Psoas muscle (tissue), 8 donors: ENCODE measurements at places on chromosomes 3 and 15. TPM values are rescaled to one million over a fixed set of nuclear protein-coding genes. Genes with fewer than 3 reads are reported as not detected.
A peak's percentile ranks its signal among the peaks of the same experiment; 100 is the strongest.

SLC51A gene
- 0.40 TPM for polyA plus RNA-seq

GRCh38 chr15:61200626-61201025 lies 28.5 kb downstream of the RORA start:
- DNase-seq, result no peak

- no peak for DNase-seq
Observed at GRCh38 chr3:32412887-32413286, 21.2 kb downstream of the CMTM7 start.

DNA sequence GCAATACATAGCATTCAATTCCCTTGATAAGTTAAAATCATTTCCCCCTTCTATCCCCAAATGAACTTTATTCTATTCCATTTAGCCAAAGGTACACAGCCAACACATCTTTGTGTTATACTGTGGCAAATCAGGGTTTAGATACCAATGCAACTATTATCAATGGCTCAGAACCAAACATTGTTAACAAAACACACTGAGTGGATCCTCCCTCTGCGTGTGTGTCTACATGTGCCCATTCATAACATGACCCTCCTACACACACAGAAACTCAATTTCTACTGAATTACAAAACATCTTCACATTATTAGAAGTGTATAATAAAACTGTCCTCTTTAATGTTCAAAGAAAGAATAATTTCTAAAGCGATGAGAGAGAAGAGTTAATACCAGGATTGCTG lies 1.3 kb downstream of the TTBK2 start:
- DNase-seq, result no peak

DNA sequence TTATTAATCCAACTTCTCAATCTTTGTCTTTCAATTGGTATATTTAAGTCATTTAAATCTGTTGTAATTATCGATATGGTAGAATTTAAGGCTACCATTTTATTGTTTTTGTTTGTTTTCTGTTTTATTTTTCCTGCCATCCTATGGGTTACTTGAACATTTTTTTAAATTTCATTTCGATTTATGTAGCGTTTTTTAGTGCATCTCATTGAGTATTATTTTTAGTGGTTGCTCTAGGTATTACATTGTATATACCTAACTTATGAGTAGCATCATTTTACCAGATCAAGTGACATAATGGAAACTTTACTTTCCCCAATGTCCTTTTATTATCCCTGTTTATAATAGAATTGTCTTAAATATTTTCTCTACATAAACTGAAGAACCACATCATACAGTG lies 247.5 kb upstream of the MRPL3 start:
- DNase-seq, result no peak

- peak; percentile 83 for DNase-seq
Observed at GRCh38 chr15:67024314-67024997, 40.9 kb upstream of the SMAD3 start.

- peak; percentile 98 for DNase-seq
Observed at GRCh38 chr3:129439817-129440617, at the start of the genes IFT122 and MBD4. Gene IFT122, plus strand, starts transcription at chr3:129440224. Its CDS starts 107 bp downstream, at chr3:129440331. Gene MBD4, minus strand, starts transcription at chr3:129439948. Its CDS starts 115 bp downstream, at chr3:129439833.

GRCh38 chr3:98232489-98232888 lies 31.6 kb upstream of the OR5H6 start:
- no peak for DNase-seq

DNA sequence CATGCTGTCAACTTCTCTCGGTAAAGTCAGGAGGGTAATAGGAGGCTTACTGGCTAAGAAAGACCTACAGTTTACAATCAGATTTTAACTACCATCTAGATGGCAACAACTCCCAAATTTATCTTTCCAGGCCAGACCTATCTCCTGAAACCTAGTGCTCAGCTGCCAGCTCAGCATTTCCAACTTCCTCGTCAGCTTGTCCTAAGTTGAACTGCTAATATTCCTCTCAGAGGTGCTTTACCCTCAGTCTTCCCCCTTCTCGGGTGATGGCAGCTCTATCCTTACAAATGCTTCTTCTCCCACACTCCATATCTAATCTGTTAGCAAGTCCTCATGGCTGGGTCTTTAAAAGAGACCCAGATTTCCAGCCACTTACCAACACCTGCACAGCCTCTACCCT lies 36.9 kb upstream of the UBE2E2 start:
- DNase-seq, result no peak

- DNase-seq, result no peak
Observed at GRCh38 chr3:73418681-73419080, 206.1 kb downstream of the PDZRN3 start.

DPPA2 gene
- polyA plus RNA-seq, result not detected
